ENCODE measurements at places on chromosomes 5 and 9.

DNA sequence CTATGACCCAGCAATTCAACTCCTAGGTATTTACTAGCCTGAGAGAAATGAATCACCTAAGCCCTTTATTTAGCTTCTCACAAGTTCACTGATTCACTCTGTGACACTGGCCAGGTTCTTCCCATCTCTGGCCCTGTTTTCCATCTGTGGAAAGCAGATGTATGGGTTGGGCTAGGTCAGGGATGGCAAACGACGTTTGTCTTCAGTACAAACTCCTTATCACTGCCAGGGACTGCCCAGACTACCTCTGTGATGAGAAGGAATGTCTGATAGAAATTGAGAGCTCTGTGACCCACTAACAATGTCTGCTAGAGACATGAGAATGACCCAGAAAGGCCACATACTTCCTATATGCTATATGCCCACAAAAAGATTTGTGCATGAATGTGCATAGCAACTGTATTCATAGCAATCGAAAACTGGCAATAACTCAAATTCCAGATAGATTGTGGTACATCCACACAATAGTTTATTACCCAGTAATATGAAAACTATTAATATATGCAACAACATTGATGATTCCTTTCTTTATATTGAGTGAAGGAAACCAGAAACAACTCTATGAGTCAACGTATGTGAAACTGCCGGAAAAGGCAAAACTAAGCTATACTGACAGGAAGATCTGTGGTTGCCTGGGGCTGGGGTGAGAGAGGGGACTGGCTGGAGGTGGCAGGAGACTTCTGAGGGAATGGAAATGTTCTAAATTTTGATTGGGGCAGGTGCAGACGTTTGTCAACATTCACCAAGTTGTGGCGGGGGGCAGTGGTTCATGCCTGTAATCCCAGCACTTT, 32.0 kb upstream of the ADAM19 start:
- DNase-seq: no peak

GRCh38 chr9:126303488-126303887, 23.1 kb upstream of the MVB12B start:
- no peak for DNase-seq

- peak; percentile 90 for DNase-seq
These were observed 61.7 kb upstream of the ZFR start for GRCh38 chr5:32506201-32506661.

GRCh38 chr9:110148891-110149290, 59.1 kb downstream of the C9orf152 start:
- no peak for DNase-seq

DNA sequence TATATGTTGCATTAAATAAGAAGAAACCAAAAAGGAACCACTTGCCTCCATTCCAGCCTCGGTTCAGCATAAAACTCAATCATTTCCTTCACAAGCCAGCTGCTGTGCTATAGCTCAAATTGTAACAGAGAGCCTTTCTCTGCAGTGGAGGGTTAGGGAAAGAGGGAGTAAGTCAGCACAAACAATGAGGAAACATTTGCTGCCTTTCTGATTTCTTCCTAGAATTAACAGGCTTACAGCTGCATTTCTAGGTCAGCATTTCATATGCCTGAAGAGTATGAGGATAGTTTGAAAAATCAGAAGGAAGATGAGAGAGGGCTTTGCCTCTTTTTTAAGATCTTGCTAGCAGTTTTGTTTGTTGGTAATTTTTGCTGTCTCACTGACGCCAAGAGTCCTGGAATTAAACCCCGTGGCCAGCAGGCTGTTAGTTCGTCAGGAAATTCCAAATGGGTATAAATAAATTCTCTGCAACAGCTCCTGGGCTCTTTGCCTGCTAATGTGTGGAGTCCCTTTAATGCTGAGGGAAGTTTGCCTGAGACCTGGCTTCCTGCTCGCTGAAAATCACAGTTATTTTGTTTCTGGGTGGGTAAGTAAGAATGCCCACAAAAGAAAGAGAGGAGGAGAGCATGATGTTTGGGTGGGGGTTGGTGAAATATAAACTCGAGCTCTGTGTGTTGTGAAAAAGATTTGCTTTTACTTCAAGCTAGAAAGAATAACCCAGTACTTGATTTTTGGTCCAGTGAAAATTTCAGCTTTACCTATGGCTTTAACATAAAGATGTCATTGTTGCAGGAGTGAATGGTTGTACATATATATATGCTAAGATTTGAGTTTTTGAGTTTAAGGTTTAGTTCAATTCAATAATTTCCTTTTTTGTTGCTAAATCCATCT, 148.1 kb upstream of the DMRT1 start:
- no peak for DNase-seq

GRCh38 chr5:25950681-25951080, 1087.7 kb downstream of the CDH9 start:
- DNase-seq: no peak

- no peak for DNase-seq
These were observed 71.0 kb downstream of the FER start for GRCh38 chr5:108818613-108819272.

DNA sequence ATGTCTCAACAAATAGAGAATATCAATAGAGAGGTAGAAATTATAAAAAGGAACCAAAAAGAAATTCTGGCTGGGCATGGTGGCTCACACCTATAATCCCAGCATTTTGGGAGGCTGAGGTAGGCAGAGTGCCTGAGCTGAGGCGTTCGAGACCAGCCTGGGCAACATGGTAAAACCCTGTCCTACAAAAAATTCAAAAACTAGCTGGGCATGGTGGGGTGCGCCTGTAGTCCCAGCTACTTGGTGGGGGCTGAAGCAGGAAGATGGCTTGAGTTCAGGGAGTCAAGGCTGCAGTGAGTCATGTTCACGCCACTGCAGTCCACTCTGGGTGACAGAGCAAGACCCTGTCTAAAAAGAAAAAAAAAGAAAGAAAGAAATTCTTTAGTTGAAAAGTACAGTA, 24.9 kb downstream of the IPPK start:
- DNase-seq: no peak

GRCh38 chr5:169173372-169173771, 127.6 kb downstream of the SLIT3 start:
- DNase-seq: no peak

DNA sequence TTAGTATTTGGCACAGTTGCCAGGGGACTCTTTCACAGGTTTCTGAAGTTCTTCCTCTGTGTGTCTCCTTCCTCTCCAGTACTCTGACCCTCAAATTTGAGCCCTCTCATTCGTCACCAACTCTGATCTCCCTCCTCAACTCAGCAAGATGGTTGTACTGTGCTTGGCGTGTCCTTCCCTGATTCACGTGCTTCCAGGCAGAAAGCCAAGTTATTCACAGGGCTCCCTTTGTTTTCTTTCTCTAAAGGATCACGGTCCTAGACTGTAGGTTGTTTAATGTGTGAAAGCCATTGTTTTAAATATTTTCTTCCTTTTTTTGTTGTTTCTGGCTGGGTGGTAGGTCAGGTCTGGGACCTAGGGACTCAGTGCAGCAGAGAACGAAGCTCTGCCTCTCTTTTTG, 142.9 kb downstream of the DMAC1 start:
- DNase-seq: peak; percentile 78

GRCh38 chr5:79990205-79990597, 861 bp downstream of the MTX3 start:
- DNase-seq: no peak

DNA sequence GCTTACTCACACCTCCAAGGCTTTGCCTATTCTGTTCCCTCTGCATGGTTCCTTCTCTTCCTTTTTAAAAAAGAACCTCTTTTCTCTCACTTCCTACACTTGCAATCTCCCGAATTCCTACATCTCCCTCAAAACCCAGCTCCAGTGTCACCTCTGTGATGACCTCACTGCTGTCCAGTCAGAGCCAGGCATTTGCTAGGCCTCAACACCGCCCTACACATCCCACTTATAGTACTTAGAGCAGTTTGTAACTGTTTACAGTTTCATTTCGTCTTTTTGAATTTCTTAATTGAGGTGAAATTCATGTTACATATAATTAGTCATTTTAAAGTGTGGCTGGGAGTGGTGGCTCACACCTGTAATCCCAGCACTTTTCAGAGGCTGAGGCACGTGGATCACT, 30.8 kb downstream of the CD14 start:
- no peak for DNase-seq

- no peak for DNase-seq
These were observed 172.8 kb downstream of the ENTREP1 start for GRCh38 chr9:69497816-69498215.

DNA sequence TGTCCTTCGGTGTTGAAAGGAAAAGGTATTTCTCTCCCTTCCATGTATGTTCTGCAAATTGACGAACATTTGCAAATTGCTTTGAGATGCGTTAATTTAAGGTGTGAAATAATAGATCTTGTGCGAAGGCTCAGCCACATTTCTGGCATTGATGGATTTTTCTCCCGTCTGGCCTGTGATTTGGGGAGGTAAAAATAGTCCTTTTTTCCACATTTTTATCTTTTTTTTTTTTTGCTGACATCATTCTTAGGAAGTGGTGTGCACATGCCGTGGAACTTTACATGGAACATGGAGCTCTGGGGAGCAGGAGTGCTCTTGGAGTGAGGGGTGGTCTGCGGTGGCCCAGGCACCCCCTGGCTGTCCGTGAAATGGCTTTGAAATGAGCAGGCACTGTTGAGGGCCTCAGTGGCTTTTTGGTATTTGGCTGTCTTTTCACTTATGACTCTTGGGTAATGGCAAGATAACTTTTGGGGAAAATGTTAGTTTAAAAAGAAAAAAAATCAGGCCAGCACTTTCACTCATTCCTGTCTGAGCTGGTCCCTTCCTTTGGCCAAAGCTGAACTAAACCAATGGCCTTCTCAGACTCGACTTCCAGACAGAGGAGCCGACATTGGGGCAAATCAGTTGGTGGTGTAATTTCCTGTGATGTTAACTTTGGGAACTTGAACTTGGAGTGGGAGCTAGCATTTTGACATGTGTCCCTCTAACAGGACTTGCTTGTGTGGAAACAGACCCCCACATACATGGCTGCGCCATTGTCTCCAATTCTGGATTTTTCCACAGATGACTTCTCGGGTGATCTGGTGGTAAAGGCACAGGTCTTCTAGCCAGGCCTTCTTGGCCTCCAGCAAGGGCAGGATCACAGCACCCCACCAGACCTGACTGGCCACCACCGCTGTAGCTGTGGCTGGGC, 4.2 kb downstream of the NEK6 start:
- no peak for DNase-seq

DNA sequence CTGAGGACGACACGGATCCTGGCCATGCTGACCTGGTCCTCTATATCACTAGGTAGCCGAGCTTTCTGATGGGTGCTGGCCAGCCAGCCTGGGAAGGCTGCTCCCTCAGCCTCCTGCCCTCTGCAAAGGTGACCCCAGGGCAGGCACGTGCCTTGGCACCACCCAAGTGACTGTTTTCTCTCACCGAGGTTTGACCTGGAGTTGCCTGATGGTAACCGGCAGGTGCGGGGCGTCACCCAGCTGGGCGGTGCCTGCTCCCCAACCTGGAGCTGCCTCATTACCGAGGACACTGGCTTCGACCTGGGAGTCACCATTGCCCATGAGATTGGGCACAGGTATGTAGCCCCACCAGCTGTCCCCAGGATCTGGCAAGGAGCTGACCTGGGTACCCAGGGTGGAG, 3.8 kb downstream of the ADAMTS13 start:
- no peak for DNase-seq

DNA sequence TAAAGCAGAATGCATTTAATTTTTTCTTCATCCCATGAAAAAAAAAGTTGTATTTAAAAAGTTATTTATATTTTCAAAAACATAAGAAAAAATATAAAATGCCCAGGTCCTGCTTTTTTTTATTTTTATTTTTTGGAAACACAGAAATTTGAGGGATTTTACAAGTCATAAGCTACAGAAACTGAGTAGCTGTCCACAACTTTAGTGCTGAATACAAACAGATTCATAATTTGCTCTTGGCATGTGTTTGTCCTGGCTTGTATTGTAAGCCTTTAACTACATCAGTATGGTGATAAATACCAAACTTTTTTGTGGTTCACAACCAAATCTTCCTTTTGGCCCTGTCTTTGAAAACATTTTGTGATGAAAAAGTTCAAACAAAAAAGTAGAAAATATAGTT, 7.5 kb upstream of the PLCXD3 start:
- no peak for DNase-seq

GRCh38 chr5:178751286-178751685, 20.8 kb upstream of the ZNF354A start:
- DNase-seq: no peak

GRCh38 chr9:117104716-117105495, 310.0 kb downstream of the ASTN2 start:
- DNase-seq: no peak

GRCh38 chr5:112333331-112333781, 85.7 kb downstream of the EPB41L4A start:
- peak; percentile 91 for DNase-seq

GRCh38 chr5:142315096-142315900, 9.5 kb downstream of the SPRY4 start:
- no peak for DNase-seq

- no peak for DNase-seq
These were observed 1.9 kb downstream of the GAPT start for GRCh38 chr5:58493141-58493540.

GRCh38 chr5:68529581-68529980, 314.0 kb downstream of the PIK3R1 start:
- no peak for DNase-seq

DNA sequence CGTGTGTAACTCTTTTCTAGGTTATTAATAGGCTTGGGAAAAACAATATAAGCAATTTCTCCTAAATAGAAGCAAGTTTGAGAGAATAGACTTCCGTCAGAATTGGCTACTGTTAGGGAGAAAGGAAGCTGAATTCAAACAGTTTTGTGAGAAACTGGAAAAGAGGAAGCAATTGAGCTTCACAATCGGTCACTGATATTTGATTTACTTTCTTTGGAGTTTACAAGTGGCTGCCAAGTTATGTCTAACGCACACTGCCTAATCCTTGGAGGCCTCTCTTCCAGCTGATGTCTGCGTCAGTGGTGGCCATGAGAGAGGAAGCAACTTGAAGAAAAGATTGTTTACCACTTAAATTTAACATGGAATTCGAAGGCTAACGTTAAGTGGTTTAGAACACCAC, 319.5 kb downstream of the ADGRV1 start:
- DNase-seq: no peak

- DNase-seq: peak; percentile 88
These were observed 78.8 kb upstream of the GPBP1 start for GRCh38 chr5:57094753-57095683.

GRCh38 chr5:92106808-92107207, 723.7 kb upstream of the ARRDC3 start:
- DNase-seq: no peak

- no peak for DNase-seq
These were observed 10.6 kb downstream of the FOXD1 start for GRCh38 chr5:73437777-73438644.

- DNase-seq: no peak
These were observed 30.9 kb upstream of the BARHL1 start for GRCh38 chr9:132551556-132551955.

GRCh38 chr5:43357067-43357466, 43.9 kb upstream of the HMGCS1 start:
- DNase-seq: no peak

GRCh38 chr5:157326440-157327005, 60.6 kb downstream of the CYFIP2 start:
- DNase-seq: no peak
